ENCODE measurements at places on chromosomes 1 and 21.

DNA sequence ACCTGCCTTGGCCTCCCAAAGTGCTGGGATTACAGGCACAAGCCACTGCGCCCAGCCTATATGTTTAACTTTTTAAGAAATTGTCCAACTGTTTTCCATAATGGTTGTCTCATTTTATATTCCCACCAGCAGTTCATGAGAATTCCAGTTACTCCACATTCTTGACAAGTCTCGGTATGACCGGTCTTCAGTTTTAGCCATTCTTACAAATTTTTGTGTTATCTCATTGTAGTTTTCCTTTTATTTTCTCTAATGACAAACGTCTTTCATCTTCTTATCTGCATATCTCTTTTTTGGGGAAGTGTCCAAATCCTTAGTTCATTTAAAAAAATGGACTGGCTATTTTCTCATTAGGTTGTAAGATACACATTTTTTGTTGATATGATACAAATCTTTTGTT lies 132.5 kb downstream of the HS2ST1 start:
- DNase-seq: no peak

DNA sequence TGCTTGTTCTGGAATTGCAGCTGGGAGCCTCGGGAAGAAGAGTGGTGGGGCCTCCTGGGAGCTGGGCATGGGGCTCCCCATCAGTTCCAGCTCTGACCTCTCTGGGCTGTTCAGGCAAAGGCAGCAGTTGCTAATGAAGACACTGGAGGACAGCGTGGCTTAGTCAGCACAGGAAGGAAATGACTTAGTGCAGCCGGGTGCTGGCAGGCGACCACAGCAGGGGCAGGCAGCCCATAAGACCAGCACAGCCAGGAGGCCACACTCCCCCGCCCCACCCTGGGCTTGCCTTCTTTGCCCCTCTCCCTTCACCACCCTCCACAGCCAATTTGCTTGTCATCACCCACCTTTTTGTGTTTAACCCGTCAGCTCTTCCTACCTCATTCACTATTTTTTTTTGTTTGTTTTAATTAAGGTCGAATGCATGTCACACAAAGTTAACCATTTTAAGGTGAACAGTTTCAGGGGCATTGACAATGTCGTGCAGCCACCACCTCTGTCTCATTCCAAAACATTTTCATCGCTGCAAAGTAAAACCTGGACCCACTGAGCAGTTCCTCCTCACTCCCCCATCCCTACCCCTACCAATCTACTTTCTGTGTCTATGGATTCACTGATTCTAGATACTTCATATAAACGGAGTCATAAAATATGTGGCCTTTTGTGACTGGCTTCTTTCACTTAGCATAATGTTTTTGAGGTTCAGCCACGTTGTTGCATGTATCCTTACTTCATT lies 10.9 kb downstream of the OLIG2 start:
- no peak for DNase-seq

- DNase-seq: no peak
These were observed 70.8 kb downstream of the DTL start for GRCh38 chr1:212106286-212106792.

DNA sequence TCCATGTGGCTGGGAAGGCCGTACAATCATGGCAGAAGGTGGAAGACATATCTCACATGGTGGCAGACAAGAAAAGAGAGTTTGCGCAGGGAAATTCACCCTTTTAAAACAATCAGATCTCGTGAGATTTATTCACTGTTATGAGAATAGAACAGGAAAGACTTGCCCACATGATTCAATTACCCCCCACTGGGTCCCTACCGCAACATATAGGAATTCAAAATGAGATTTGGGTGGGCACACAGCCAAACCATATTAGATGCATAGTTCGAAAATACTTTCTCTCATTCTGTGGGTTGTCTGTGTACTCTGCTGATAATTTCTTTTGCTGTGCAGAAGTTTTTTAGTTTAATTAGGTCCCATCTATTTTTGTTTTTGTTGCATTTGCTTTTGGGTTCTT lies 990.3 kb downstream of the PLA2G4A start:
- DNase-seq: no peak

GRCh38 chr1:110631836-110632620 lies 25.9 kb upstream of the KCNA2 start:
- no peak for DNase-seq

GRCh38 chr1:2419416-2419815 lies 7.1 kb upstream of the PEX10 start:
- DNase-seq: no peak

DNA sequence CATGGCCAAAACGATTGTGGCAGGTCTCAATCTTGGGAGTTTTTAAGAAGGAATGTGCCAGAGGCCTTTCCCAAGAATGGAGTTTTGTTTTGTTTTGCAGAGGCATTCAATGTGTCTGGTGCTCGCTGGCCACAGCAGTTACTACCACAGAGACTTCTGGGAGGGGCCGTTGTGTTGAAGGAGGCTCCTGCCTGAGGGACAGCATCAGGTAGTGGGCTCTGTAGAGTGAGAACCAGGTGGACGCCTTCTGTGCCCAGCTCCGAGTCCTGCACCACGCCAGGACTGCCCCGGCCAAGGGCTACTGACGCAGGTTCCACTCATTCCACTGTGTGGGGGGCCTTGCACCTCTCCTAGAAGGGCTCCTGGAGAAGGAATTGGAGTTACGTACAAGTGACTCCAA lies 44.9 kb upstream of the RBM15 start:
- no peak for DNase-seq

DNA sequence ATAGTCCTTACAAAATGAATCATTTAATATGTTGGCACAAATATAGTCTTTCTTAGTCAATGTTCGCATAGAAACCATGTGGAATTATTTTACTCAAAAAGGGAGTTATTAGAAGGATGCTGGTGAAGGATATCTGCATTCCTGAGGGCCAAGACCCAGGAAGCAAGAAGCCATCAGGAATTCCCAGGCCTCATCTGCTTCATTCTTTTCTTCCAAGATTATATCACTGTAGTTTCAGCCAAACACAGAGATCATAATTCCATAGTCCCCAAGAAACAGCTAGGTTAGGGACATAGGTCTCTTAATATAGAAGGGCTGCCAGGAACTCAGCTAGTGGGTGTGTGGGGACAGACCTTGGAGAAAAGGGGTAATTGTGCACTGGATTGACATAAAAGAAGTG lies 28.6 kb upstream of the DISC1 start:
- DNase-seq: no peak

- peak; percentile 16 for DNase-seq
These were observed 612 bp downstream of the PSMA5 start for GRCh38 chr1:109425391-109426280.

DNA sequence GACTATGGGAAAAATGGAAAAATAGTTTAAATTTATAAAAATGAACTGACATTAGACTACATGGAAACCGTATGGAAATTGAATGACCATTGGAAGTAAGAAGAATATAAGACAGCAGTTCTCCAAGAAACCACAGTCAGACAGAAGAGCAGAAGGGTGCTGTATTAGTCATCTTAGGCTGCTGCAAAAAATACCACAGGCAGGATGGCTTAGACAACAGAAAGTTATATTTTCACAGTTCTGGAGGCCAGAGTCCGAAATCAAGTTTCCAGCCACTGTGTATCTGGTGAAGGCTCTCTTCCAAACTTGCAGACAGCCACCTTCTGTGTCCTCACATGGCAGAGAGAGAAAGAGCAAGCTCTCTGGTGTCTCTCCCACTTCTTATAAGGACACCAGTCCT lies 175.2 kb downstream of the DSCAM start:
- DNase-seq: no peak

- DNase-seq: no peak
These were observed 3.2 kb downstream of the MTHFR start for GRCh38 chr1:11802616-11802972.

DNA sequence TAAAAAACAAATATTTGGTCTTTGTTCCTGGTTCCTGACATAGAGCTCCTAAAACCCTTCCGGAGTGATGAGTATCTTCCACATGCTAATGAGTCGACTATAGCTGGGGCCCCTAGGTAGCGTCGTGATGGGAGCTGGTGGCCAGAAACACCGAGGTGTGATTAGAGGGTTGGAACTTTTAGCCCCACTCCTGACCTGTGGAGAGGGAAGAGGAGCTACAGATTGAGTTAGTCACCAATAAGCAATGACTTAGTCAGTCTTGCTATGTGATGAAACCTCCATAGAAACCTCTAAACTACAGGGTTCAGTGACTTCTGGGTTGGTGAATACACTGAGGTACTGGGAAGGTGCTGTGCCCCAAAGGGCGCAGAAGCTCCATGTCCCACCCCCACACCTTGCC lies 30.1 kb upstream of the PLD5 start:
- no peak for DNase-seq

DNA sequence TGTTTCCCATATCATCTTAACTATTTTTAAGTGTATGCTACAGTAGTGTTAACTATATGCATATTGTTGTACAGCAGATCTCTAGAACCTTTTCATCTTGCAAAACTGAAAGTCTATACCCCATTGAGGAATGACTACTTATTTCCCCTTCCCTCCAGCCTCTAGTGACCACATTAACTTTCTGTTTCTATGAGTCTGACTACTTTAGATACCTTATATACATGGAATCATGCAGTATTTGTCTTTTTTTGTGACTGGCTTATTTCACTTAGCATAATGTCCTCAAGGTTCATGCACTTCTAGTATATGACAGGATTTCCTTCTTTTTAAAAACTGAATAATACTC lies 96.5 kb upstream of the BTG3 start:
- DNase-seq: no peak

- no peak for DNase-seq
These were observed 1.2 kb downstream of the GBP5 start for GRCh38 chr1:89271341-89272015.

DNA sequence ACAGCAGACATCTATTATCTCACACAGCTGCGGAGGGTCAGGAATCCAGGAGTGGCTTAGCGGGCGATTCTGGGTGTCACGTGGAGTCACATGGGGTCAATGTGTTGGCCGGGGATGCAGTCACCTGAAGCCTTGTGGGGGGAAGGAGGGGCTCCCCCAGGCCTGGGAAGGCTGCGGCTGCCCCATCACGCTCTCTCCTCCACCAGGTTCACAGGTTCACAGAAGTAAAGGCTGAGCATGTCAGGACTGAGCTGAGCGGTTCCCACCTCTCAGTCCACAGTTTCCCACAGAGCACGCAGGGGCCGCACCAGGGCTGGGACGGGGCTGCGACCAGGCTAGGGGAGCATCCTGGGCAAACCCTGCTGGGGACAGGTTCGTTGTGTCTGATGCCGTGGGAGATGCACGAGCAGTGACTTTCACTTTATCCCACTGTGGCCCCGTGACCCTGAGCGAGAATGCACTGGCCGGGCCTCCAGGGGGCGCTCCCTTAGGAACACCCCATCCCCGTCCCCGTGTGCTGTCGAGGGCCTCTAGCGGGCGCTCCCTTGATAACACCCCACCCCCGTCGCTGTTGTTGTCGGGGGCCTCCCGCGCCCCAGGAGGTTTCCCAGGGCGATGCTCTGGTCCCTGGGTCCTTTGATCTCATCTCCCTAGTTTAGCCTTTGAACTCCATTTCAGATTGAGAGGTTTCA lies 73.2 kb upstream of the TRAPPC10 start:
- DNase-seq: peak; percentile 76
